ENCODE measurements at places on chromosomes 6 and 20.

DNA sequence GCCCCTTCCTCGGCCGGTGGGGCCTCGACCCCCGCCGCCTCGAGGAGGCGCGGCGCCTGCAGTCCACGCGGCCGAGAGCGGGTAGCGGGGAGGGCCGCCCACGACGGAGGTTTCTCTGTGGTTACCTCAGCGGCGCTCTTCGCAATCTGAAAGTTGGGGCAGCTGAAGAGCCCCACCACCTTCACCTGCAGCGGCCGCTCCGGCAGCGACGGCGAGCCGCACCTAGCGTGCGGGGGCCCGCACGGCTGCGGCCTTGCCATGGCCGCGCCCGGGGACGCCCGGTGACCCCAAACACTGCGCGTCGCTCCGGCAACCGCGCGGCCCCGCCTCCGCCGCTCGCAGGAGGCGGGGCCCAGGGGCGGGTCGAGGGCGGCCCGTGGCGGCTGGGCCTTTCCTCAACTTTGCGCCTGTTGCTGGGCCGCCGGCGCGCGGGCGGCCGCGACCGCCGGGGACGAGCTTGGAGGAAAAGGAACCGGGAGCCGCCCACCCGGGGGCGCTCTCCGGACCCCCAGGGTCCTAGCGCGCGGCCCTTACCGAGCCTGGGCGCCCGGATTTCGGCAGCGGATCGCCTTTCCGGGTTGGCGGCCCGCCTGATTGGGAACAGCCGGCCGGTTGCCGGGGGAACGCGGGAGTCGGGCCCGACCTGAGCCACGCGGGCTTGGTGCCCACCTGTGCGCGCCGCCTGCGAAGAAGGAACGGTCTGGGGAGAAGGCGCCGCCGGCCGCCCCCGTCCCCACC is at the start of the genes PPIL6 and SMPD2:
PPIL6 (minus strand) TSS at position 298 of the 738 bp plus-strand sequence; CDS start at position 260, 38 bp downstream.
SMPD2 (plus strand) TSS at position 394 of the 738 bp plus-strand sequence. CDS start 398 bp downstream, outside the sequence.
- DNase-seq: peak; percentile 88

DNA sequence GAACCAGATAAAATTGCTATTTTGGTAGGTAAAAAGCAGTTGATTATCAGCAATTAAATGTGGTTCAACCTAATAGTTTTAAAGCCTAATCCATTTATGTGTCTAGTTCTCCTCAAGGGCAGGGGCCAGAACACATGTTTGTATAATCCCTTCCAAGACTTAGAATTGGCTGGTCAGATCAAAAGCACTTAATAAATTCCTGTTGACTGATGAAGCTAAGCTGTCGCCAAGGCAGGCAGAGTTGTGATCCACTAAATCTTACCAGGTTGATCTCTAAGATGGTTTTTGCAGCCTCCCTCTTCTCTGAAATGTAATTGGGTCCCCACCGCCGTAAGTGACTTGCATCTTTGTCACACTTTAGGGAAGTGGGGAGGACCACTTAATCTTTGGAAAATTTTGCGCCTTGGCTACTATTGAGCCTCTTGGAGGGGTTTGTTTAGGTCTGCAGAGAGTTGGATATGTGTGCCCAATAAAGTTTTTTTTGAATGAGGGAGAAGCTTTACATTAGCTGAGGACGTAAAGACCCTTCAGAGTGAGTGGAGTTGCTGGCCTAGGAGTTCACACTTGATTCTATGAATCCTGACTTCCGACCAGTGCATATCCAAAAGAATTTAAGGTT is 65.9 kb downstream of the PHF20 start:
- DNase-seq: no peak

- no peak for DNase-seq
Observed at GRCh38 chr6:8069151-8069550, 5.0 kb upstream of the BLOC1S5 start.

DNA sequence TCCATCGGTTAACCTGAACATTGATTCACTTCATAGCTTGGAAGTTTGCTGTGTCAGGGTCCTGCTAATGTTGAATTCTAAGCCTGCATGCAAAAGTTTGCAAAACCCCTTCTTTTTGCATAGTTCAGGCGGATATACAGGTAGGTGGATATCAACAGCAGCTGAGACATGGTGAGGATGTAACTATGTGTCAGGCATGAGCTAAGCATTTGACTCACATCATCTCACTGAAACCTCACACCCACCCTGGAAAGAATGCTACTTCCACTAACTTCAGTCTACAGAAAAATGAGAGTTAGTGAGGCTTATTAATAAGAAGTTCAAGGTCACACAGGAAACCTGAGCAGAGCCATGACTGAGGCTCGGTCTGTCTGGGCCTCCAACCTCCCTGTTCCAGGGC is 276.9 kb downstream of the BMP7 start:
- DNase-seq: no peak

DNA sequence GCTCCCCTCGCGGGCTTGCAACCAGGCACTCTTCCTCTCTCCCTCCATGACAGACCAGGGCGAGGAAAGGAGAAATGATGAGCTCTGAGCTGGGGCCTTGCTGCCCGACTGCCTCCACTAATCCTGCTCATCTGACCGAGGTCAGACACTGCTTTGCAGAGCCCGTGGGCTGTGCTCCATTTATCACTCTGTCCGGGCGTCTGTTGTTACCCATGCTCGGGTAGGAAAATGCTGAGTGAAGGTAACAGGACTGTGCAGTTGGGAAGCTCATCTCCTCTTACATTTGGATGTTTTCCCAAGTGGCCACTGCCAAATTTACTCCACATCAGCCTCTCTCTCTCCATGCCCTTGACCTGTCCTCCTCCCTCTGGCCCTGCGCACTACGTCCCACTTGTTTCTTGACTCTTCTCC is 14.6 kb downstream of the RPS6KA2 start:
- no peak for DNase-seq

- DNase-seq: no peak
Observed at GRCh38 chr6:151649835-151650234, 156.0 kb downstream of the CCDC170 start.

- DNase-seq: no peak
Observed at GRCh38 chr6:170095273-170095981, 195.5 kb downstream of the DLL1 start.

- no peak for DNase-seq
Observed at GRCh38 chr6:6798448-6798860, 209.9 kb downstream of the LY86 start.

GRCh38 chr6:134553936-134554335 is 236.0 kb upstream of the SGK1 start:
- no peak for DNase-seq

DNA sequence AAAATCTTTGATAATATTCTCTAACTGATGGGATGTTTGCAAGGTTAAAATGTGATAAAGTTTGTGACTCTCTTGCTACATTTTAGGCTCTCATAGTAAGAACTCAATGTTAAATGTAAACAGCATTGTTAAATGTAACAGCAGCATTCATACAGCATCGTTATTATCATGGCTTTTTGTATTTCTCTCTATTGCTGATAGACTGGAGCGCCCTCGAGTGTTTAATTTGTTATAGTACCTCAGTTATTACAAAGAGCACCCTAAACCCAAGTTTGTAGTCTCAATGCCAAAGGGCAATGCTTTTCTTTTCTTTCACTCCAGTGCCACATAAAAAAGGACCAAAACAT is 14.9 kb upstream of the TTPAL start:
- peak; percentile 17 for DNase-seq

DNA sequence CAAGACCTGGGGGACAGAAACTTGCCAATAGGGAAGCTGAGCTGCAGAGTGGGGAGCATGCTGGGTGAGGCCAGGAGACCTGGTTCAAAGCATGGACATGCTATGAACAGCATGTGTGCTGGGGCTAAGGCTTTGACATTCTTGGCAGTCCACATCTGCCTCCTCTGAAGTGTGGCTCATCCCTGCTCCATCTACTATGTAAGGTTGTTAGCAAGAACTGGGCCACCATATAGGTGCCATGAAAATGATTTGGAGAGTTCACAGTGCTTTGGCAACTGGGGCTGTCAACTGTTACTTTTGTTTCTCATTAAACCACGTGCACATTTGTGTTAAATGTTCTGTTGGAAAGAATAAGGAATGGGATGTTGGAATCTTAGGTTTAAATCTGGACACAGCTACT is 311.1 kb downstream of the CDC5L start:
- DNase-seq: no peak

DNA sequence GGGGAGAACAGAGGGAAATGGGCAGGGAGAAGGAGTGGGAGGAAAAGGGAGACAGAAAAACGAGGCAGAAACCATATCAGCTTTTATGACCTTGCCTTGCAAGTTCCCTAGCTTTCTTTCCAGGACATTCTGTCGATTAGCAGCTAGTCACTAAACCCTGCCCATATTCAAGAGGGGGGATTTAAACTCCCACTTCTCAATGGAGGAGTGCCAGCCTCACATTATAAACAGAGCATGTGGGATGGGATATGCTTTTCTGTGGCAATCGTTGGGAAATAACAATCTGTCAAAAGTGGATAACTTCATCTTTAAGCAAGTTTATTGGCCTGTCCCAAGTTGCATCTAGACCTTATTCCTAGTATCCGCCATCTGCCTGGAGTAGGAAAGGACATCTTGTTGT is 57.0 kb upstream of the TMEM170B start:
- no peak for DNase-seq

- no peak for DNase-seq
Observed at GRCh38 chr6:91864911-91865310, 1278.0 kb upstream of the MAP3K7 start.

DNA sequence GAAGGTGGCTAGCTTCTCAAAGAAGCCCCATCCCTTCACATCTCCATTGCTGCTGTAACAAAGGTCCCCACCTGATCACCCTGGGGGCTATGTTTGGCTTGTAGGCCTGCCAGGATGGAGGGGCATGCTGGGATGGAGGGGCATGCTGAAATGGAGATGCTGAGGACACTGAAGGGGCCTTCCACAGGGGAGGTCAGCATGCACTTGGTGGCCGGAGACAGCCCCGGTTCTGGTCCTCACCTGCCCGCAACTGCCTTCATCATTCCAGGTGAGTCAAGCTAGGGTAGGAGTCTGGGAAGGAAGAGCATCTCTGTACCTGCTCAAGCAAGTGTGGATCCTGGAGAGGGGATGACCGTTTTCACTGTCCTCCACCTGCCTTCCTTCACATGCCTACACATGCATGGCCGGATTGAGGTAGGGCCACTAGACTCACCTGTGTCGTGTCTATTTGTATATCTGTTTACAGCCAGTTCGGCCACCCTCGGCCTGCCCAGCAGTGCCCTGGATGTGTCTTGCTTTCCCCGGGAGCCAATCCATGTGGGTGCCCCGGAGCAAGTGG is 6.0 kb downstream of the L3MBTL1 start:
- no peak for DNase-seq

- no peak for DNase-seq
Observed at GRCh38 chr20:18739751-18740166, 73.8 kb upstream of the SCP2D1 start.

GRCh38 chr6:109252261-109253041 is 129.8 kb downstream of the CD164 start:
- DNase-seq: peak; percentile 33

GRCh38 chr6:89144354-89144906 is 1.4 kb upstream of the PM20D2 start:
- peak; percentile 20 for DNase-seq

DNA sequence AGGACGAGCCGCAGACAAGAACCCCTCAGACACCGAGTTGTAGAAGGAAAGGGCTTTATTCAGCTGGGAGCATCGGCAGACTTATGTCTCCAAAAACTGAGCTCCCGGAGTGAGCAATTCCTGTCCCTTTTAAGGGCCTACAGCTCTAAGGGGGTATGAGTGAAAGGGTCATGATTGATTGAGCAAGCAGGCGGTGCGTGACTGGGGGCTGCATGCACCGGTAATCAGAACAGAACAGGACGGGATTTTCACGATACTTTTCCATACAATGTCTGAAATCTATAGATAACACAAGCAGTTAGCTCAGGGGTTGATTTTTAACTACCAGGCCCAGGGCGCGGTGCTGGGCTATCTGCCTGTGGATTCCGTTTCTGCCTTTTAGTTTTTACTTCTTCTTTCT is 226.4 kb upstream of the PLCB4 start:
- DNase-seq: no peak

DNA sequence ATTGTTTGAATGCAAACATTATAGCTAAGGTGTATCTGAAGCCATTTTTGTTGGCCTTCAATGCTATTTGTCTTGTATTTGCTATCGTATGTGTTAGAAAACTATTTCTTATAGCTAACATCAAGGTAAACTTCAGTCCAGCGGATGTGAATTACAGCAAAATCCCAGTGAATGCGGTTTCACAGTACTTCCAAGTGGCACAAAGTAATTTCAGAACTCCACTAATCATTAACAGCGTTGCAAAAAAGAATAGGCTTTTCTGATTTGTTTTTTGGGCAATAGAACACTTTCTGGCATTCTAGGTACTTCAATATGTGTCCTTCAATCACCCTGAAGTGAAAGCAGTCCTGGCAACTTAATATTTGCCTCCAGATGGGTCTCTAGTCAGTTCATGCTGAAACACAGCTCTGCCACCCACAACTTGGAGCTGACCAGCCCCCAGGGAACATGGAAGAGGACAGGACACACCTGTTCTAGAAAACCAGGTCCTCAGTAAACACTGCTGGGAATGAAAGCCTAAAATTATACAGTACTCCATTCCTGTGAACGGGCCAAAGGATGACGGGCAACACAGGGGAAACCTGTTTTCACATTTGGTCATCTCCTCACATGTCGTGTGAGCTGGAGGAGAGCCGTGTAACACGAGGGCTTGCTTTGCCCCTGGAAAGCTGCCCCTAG is 9.7 kb upstream of the MRPS10 start:
- no peak for DNase-seq

DNA sequence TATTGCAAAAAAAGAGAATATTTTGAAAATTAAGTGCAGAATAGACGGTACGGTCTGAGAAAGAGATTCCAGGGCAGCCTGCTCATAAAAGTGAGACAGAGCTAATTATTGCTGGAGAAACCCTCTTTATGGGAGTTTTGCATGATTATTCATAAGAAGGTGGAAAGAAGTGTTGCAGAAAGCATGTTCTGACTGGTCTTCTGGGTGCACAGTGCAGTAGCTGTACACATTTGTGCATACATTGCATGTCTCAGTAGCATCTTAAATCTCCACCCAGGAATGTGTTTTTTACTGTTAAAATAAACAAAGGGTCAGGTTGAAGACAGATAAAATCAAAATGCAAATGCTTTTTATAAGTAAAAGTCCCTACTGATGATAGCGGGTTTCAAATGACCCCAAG is 1813.6 kb upstream of the DEFB115 start:
- no peak for DNase-seq

DNA sequence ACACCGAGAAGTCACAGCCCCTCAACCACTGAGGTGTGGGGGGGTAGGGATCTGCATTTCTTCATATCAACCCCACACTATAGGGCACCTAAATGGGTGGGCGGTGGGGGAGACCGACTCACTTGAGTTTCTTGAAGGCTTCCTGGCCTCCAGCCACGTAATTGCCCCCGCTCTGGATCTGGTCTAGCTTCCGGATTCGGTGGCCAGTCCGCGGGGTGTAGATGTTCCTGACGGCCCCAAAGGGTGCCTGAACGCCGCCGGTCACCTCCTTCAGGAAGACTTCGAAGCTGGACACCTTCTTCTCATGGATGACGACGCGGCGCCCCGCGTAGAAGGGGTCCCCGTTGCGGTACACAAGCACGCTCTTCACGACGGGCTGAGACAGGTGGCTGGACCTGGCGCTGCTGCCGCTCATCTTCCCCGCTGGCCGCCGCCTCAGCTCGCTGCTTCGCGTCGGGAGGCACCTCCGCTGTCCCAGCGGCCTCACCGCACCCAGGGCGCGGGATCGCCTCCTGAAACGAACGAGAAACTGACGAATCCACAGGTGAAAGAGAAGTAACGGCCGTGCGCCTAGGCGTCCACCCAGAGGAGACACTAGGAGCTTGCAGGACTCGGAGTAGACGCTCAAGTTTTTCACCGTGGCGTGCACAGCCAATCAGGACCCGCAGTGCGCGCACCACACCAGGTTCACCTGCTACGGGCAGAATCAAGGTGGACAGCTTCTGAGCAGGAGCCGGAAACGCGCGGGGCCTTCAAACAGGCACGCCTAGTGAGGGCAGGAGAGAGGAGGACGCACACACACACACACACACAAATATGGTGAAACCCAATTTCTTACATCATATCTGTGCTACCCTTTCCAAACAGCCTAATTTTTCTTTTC is at the start of gene DCDC2:
DCDC2 (minus strand) TSS at position 724 of the 883 bp plus-strand sequence; CDS start at position 415, 309 bp downstream.
- no peak for DNase-seq
